Bone marrow (tissue), 2 donors: ENCODE measurements at places on chromosomes 1 and 21.

GRCh38 chr21:43976661-43977060 lies 35.4 kb upstream of the TRAPPC10 start:
- no peak for DNase-seq

DNA sequence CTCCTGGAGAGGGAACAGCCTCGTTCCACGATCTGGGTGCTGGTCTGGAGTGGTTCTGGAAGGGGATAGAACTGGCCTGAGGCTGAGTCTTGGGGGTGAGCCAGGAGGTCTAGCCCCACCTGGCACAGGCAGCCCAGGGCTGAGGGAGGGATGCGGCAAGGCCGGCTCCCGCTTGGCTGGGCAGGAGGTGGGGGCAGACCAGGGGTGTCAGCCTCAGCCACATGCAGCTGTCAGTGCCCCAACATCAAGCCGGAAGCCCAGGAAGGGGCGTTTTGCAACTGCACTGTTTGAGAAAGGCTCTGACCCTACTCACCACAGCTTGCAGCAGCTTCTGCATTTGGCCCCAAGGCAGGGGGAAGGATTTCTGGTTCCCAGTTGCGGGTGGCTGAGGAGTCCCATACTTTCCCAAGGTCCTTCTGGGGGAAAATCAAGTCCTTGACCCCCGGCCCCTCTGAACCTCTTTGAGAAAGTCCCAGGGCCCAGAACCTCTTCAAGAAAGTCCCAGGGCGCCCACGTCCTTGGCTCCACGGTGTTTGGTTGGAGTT lies 2.0 kb downstream of the EFHD2 start:
- peak; percentile 63 for DNase-seq

- DNase-seq: no peak
Observed at GRCh38 chr1:117967477-117967876, 37.9 kb downstream of the WDR3 start.

GRCh38 chr1:183575606-183576005 lies 14.7 kb downstream of the NCF2 start:
- no peak for DNase-seq

DNA sequence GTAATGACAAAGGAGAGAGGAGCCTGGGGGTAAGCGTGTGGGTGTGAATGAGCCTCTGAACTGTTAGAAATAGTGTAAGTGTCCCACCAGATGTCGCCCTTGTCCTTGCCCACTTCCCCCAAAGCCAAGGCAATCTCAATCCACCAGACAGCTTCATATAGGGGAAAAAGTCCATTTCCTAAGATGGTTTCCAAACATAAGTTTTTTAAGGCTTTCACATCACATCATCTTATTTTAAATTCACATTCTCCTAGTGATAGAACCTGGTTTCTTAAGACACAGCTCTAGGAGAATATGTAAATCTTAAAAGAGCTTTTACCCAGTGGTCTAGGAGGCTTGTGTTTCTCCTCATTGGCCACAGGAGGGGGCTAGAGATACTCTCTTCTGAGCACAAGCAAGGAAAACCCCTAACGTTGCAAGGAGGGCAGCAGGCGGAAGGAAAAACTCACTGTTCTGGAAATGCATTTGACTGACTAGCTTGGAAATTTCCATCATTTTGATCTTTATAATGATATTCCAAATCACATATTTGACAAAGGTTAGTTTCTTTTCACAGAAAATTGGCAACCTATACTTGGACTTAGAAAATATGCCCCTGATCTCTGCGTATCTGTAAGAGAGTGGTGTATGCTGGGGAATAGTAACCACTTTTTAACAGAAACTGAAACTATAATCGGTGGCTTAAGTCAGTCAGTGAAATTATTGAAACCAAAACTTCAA lies 51.9 kb upstream of the LPAR3 start:
- peak; percentile 95 for DNase-seq

GRCh38 chr21:41798326-41798725 lies 31.5 kb upstream of the RIPK4 start:
- no peak for DNase-seq

DNA sequence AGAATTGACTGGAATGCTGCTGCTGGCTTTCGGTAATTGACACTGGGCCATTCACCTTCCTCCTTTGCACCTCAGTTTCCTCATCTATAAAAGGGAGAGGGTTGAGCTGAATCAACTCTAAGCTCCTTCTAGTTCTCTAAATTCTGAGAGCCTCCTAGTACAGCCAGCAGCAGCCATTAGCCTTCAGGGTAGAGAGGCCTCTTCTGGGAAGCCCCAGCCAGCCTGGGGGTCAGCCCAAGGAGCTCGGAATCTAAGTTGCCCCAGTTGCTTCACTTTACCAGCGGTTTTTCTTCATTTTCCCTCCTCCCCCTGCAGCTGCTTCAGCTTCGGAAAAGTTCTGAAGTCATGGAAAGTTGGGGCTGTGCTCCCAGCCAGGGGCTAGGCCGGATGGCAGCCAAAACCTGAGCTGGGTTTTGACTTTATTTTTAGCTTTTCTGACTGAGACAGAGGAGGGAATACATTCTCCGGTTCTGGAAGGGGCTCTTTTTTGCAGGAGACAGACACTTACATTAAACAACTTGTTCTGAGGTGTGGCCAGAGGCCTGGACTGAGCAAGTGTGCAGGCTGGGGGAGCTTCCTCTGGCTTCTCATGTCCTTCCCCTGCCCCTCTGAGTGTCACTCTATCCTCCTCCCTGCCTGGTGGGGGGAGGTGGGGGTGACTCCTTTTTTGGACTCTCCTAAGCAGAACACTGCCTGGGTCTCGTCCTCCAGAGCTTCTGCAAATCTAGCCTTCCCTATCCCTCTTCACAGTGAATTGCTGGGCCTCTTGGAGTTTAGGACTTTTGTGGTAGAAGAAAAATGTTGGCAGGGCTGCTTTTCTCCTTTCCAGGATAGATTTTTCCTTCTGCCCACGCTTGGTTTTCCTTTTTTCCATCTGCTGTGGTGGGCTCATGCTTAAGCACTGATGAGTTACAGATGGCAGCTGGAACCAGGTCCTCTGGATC lies 14.4 kb downstream of the LMNA start:
- DNase-seq: no peak

DNA sequence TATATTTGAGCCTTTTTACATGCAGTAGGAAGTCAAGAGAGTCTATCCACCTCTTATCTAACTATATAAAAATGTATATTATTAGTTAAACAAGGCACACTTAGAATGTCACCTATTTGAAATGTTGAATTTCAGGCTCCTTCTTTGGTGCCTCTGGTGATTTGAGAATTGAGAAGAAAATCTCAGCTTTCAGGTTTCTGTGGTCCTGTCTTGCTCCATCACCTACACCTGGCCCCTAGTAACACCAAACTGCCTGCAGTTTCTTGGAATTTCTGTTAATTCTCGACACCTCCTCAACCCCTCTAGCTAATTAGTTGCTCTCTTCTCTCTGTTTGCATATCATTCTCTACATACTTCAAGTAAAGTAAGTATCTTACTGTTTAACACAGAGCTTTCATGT lies 54.9 kb upstream of the WNT2B start:
- DNase-seq: no peak

DNA sequence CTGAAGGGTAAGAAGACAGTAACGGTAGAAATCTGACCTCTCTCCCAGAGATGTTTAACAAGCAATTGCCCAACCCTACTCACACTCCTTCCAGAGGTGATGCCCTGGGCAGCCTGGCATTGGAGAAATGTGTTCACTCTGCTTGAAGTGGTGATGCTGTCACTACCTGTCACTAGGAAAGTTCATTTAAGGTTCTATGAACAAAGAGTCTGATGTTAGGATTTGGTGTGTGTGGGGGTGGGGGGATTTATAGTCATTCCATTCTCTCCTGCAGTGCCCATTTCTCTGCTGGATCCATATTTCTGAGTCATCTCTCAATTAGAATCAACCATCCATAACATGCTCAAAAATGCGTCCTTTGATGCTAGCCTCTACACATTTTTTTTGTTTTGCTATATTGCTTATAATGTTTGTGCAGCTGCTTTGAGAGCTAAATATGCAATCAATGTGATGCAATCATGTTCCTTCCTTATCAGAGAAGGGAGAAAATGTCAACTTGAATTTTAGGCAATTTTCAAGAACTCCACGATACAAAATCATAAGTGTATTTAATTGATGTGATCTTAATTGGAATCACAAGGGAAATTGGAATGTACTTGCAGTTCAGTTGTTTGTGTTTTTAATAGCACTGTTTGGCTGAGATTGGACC lies 173.9 kb downstream of the DUSP10 start:
- no peak for DNase-seq

DNA sequence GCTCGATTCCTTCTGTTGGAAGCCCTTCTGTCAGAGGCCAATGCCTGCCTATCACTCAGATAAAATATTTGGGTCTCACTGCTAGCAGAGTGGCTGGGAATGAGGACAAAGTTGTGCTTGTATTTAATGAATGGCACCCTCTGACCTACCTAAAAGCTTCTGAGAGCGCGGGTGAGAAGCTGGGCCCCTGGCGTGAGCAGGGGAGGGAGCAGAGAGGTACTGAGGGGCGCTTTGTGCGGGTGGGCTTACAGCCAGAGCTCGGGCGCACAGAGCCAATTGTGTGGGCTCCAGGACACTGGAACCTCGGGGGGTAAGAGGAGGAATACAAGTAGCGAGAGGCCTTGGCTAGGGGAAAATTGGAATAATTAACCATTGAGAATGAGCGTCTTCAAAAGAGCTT lies 32.3 kb downstream of the PCAT6 start:
- DNase-seq: no peak

DNA sequence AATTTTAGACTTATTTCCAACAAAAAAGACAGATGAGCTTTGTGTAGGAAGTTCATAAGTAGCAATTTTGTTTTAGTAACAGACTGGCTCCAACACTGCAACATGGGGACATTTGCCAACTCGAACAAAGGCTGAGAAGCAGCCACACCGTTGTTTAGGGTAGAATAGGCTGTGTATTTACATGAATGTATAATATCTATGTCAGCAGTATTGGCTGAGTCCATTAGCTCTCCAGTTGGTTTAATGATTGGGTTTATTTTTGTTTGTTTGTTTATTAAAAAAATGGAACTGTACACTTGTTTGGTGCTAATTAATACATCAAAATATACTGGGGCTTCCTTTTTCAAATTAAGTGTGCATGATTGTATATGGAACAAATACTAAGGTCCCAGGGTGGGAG lies 7.3 kb upstream of the TMCO2 start:
- no peak for DNase-seq

DNA sequence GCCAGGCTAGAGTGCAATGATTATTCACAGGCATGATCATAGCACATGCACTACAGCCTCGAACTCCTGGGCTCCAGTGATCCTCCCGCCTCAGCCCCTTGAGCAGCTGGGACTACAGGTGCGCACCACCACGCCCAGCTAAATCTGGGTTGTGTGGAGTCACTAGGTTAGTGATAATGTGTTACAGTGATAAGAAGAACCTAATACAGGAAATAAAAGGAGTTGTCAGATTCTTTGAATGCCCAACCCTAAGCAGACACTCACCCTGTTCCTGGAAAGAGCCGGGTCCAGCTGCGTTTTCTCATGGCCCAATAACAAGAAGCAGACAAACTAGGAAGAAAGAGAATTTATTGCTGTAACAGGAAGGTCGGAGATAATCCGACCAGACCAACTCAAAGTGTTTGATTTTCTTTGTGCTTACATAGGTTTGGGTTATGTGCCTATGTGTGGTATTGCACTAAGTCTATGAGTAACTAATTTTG lies 8.8 kb downstream of the IFNGR2 start:
- DNase-seq: no peak

DNA sequence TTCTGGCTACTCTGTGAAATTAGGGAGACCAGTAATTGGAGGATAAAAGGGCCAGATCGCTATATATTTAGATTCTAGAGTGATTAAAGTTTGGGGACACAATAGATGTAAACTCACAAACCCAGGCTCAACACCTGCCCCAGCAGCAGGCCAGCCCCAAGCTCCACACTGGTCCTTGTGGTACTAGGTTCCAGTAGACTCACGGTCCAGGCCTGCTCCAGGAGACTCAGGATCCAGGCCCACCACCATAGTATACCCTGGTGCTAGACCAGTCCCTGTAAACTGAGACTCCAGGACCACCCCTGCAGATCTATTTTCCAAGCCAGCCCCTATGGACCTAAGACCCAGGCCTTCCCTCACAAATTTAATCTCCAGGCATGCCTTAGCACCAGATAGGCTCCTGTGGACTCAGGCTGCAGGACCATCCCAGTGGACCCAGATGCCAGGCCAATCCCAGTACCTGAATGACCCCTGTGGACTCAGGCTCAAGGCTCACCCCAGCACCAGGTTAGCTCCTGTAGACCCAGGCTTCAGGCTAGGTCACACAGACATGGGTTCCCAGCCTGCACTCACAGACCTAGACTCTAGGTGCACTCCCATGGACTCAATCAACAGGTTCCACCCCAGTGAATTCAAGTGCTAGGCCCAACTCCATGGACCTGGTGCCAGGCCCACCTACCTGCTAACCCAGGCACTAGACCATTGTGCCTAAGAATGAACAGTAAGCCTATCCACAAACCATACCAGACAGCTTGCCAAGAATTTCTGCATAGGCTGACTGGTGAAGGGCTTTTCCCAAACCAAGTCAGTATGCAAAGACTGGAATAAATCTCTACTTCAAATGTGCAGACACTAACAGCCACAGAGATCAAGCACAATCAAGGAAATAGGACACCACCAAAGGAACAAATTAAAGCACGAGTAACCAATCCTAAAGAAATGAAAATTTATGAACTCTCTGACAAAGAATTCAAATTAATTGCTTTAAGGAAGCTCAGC lies 13.8 kb upstream of the DENND1B start:
- DNase-seq: no peak

DNA sequence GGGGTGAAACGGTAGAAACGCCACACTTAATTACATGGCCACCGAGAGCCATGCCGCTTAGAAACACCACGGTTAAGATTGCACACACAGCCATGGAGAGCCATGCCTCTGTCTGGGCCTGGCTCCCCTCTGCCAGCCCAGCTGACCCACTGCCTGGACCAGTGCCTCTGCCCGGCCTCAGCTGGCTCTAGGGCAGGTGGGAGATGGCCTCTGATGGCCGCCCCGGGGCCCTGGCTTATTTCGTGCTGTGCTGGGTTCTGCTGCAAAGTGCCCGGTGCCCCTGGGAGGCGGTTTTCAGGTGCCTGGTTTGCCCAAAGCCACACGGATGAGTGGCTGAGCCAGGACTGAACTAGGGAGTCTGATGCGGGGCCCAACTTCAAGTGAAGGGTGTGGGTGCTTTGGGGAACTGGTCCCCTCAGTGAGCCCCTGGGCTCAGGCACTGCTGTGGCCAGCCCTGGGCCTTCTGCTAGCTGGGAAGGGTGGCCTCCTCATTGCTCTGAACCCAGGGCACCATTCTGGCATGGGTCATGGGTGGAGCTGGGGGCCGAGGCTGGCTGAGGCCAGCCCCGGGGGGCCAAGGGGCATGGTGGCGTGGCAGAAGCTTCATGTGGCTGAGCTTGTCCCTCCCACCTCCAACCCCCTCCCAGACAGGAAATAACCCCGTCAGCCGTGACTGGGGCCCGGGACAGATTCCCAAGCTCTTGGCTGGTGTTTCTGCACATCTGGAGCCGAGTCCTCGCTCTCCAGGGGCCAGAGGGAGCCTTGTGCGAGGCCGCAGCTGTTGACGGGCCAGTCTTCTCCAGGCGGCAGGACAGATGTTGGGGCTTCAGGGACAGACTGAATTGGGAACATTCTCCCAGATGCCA lies 1.9 kb upstream of the GPR153 start:
- DNase-seq: no peak

GRCh38 chr1:114043548-114043947 lies 64.3 kb downstream of the OLFML3 start:
- no peak for DNase-seq
